ENCODE measurements at places on chromosomes 7 and 10. TPM values are rescaled to one million over a fixed set of nuclear protein-coding genes. Genes with fewer than 3 reads are reported as not detected.

Gene IFIT1B
- total RNA-seq: 6.3 TPM

Gene ZPBP
- not detected for total RNA-seq

Gene SKIDA1
- 3.1 TPM for total RNA-seq

Gene WNT2
- total RNA-seq: 0.31 TPM

Gene MDFIC
- 60.7 TPM for total RNA-seq

Gene HSPA14
- total RNA-seq: 10.2 TPM

Gene ELN
- 62.8 TPM for total RNA-seq

Gene CALCR
- total RNA-seq: 0.62 TPM

Gene MRPL32
- total RNA-seq: 45.3 TPM

Gene CALML3
- total RNA-seq: not detected

Measured in sciatic nerve (tissue), 2 donors.